Heart right ventricle (tissue), 16 donors: ENCODE measurements at places on chromosomes 7 and 10. TPM values are rescaled to one million over a fixed set of nuclear protein-coding genes. Genes with fewer than 3 reads are reported as not detected.

DNA sequence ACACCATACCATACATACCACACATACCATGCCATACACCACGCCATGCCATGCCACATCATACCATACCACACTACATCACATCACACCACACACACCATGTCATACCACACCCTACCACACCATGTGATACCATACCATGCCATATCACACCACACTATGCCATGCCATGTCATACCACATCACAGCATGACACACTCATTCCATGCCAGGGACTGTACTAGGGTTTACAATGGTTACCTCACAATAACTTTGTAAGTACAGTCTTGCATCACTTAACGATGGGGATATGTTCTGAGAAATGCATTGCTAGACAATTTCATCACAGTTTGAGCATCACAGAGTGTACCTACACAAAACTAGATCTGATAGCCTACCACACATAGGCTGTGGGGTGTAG, 14.5 kb downstream of the PYROXD2 start:
- no peaks in the 10 kb centered on the region for H3K36me3 ChIP-seq
- no peak overlapping the region for H3K27ac ChIP-seq
- H3K27me3 ChIP-seq = no peaks in the 10 kb centered on the region
- H3K4me1 ChIP-seq = no peaks in the 10 kb centered on the region
- no peak overlapping the region for H3K4me3 ChIP-seq
- DNase-seq = no peak

Gene PON1
- total RNA-seq = not detected

- no peak overlapping the region for H3K27ac ChIP-seq
- H3K4me1 ChIP-seq = no peaks in the 10 kb centered on the region
- no peak overlapping the region for H3K4me3 ChIP-seq
- DNase-seq = no peak
Observed at GRCh38 chr7:69847921-69848612, 249.8 kb downstream of the AUTS2 start.

Gene GLUD1
- 117 TPM for total RNA-seq

Gene PRSS37
- total RNA-seq = not detected

DNA sequence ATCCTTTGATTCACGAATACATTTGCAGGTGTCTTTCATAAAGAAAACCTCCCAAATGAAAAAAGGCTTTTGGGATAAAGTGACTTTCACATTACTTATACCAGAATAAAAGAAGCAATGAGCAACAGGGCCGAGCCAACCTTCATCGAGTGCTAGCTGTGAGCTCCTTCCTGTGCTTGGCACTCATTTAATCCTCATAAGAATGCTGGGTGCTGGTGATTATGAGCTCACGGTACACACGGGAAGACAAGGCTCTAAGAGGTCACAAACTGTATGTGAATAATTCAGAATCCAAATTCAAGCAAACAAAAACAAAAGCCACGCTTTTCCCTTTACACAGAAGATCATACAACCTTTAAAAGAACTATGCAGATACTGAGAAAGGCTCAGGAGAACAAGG, 156.2 kb downstream of the COBL start:
- H3K4me1 ChIP-seq = peaks cover 20% of the 10 kb centered on the region
- no peak for DNase-seq
- H3K36me3 ChIP-seq = no peaks in the 10 kb centered on the region
- H3K4me3 ChIP-seq = no peak overlapping the region
- no peaks in the 10 kb centered on the region for H3K27me3 ChIP-seq
- H3K27ac ChIP-seq = no peak overlapping the region

DNA sequence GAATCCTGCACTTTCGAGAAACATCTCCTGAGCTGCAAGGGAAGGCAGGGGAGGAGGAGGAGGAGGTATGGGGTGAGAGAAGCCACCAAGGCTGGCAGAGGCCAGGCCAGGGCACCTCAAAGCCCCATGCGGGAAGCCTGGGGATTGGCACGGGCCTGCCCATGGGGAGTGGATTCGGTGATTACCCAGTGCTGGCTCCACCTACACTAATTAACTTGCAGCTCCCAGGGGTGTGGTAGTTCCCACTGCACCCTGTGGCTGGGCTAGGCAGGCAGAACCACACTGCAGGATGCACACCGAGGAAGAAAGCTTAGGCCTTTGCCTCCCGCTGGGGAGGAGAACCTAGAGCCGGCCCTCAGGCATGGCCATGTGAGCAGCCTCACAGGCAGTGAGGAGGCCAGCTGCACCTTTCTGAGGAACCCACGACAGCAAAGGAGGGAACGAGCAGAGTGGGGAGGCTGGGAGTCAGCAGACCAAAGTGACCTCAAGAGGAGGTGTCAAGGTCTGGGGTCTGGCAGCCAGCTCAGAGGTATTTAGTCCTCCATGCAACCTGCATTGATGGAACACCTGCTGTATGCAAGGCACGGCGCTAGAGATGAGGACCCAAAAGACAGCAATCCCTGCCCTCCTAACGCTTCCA, 27.2 kb downstream of the GRID1 start:
- H3K27ac ChIP-seq = no peak overlapping the region
- H3K4me1 ChIP-seq = no peaks in the 10 kb centered on the region
- no peaks in the 10 kb centered on the region for H3K36me3 ChIP-seq
- H3K27me3 ChIP-seq = no peaks in the 10 kb centered on the region

Gene FKBP6
- total RNA-seq = not detected

DNA sequence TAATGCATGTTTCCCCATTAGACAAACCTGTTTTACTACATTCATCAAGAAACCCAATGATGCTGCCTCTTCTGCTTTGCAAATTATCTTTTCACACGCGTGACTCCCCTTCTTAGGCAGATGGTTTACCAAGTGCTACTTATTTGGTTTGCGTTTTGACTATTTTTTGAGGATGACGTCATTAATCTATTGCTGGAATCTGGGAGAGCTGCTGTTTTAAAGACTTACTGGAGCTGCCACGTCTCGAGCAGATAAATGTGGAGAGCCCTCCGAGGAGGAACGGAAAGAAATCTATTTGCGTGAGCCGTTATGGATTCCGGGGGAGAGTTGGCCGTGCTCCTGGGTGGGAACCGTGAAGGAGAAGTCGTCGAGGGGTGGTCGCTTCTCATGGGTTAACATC, 19.7 kb downstream of the INSYN2A start:
- no peaks in the 10 kb centered on the region for H3K36me3 ChIP-seq
- no peaks in the 10 kb centered on the region for H3K27me3 ChIP-seq
- DNase-seq = no peak
- no peaks in the 10 kb centered on the region for H3K4me1 ChIP-seq

- no peak overlapping the region for H3K27ac ChIP-seq
- no peaks in the 10 kb centered on the region for H3K36me3 ChIP-seq
- no peaks in the 10 kb centered on the region for H3K27me3 ChIP-seq
- peaks cover 13% of the 10 kb centered on the region for H3K4me1 ChIP-seq
Observed at GRCh38 chr7:34062341-34062740, 157.0 kb downstream of the BMPER start.

Gene HABP2
- total RNA-seq = not detected

DNA sequence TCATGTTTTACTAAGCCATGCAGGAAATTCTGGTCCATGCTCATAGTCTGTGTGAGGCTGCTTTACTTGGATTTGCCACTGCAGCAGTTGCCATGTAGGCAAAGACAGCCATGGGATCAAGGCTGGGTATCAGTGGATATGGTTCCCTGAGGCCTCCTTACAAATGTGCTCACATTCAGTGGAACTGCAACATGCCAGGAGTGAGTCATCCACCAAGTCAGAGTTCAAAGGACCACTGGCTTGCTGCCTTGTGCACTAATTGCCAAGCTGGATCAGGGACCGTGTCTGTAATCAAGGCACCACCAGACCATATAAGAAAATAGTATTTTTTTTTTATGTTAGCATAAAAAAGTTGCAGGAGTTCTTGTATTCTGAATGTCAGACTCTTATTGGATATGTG, 101.0 kb downstream of the CDCA7L start:
- DNase-seq = no peak
- no peak overlapping the region for H3K4me3 ChIP-seq
- no peak overlapping the region for H3K27ac ChIP-seq
- H3K27me3 ChIP-seq = no peaks in the 10 kb centered on the region
- H3K4me1 ChIP-seq = no peaks in the 10 kb centered on the region

Gene IL2RA
- total RNA-seq = 1.2 TPM

Gene NANOS1
- 8.8 TPM for total RNA-seq
